DMS53 (cell line): ENCODE measurements at places on chromosomes 3 and 15.

GRCh38 chr15:99092554-99093172 lies 12.2 kb upstream of the SYNM start:
- no peak for DNase-seq

DNA sequence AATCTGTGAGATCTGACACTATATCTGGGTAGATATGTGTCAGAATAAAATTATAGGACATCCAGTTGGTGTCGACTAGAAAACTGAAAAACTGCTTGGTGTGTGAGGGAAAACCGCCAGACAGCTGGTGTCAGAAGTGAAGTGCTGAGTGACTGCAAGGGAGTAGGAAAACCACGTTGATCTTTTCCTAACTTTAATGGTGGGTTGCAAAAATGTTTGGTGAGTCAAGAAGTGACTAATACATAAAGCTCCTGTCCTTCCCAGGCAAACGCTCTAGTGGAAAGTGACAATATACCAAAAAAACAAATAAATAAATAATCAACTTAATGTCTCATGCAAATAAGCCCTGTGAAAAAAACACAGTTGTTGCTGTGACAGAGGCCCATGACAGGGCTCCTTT lies 7.3 kb upstream of the CD96 start:
- no peak for DNase-seq

DNA sequence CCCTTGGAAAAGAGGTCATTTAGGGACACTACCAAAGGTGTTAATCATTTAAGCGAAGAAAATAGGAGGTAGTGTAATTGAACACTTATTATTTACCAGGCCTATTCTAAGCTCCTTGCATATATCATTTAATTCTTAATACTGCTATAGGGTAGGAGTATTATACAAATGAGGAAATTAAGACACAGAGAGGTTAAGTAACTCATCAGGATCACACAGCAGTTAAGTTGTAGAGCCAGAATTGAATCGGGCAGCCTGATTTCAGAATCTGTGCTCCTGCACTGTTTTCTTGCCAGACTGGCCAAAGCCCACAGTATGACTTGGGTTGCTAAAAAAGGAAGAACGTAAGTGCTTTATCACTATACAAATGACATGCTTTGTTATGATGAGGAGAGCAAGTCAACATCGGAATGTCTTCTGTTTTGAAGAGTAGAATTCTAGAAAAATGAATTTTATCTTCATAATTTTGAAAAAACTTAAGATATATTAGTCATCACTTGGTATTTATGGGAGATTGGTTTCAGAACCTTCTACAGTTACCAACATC lies 31.4 kb downstream of the HPS3 start:
- DNase-seq, result no peak

DNA sequence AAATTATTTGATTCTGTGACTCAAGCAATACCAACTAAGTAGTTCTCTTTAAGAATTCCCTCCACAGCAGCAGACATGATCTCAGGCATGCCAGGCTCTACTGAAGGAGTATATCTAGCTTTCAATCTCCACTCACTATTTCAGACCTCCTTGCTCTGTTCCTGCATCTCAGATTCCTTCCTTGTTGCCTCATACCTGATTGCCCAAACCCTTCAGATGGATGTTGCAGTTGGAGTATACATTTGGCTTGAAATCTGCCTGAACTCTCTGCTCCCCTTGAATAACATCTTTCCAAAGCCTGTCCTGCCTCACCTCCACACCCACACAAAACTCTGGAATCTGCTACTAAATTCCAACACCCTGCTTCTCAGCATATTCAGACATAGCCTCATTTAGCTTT lies 19.8 kb upstream of the TM4SF4 start:
- DNase-seq, result no peak

GRCh38 chr3:81695302-81695701 lies 66.1 kb downstream of the GBE1 start:
- no peak for DNase-seq

DNA sequence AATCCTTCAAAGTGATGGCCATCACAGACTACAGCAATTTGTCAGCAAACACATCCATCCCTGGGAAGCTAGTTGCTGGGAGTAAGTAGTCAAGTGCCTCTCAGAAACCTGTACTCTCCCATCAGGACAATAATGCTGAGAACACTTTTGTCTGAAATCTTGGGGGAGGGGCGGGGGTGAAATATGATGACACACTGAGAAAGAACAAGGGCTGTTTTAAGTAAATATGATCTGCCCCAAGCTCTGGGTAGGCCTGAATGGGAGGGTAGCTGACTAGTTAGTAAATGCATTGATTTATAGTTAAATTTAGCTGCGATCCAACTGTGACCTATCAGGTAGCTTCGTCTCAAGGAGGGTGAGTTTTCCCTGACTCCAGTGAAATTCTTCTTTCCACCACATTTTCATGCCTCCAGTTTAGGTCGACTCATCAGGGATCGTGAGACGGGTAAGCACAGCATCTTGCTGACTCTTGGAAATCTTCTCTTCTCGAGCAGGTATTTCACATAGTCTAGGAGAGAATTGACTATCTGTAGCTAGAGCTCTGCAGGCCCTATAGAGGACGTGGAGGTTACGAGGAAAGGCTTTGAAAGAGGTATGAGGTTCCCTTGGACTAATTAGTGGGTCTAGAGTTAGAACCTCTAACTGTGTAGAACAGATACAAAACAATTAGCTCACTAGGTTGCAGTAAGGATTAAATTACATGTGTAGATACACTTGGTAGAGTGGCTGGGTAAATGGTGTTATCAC lies 213.4 kb upstream of the SLC2A2 start:
- DNase-seq, result peak; percentile 64

DNA sequence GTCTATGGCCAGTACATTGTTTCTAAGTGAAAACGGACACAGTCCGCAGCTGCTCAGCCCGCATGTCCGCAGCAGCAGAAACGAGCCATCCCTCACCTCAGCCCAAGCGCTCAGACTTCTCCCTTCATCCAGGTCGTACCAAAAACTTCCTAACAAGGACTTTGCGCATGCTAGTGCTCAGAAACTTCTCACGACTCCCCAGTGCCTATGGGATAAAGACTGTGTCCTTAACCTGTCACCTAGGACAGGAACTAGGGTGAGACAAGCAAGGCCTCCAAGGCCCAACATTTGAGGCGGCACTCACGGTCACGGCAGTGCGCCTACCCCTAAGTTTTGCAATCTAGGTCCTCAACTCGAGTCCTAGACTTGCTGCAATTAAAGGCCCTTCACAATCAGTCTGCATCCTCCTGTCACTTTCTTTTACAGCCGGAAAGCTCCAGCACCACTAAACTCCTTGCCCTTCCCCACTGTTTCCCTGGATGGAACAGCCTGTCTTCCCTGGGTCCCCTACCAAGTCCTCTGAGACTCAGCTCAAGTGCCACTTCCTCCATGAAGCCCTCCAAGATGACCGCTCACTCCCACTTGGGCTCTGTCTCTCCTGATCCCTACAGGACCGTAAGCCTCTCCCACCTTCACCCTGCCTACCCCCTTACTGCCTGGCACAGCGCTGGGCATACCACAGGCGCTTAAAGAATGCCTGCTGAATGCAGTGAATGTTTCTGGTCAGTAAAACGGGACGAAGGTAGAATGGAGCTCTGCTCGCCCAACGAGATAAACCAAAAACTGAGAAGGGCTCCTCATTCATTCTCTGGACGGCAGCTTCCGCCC lies 1.2 kb downstream of the CLN6 start:
- DNase-seq, result peak; percentile 38

DNA sequence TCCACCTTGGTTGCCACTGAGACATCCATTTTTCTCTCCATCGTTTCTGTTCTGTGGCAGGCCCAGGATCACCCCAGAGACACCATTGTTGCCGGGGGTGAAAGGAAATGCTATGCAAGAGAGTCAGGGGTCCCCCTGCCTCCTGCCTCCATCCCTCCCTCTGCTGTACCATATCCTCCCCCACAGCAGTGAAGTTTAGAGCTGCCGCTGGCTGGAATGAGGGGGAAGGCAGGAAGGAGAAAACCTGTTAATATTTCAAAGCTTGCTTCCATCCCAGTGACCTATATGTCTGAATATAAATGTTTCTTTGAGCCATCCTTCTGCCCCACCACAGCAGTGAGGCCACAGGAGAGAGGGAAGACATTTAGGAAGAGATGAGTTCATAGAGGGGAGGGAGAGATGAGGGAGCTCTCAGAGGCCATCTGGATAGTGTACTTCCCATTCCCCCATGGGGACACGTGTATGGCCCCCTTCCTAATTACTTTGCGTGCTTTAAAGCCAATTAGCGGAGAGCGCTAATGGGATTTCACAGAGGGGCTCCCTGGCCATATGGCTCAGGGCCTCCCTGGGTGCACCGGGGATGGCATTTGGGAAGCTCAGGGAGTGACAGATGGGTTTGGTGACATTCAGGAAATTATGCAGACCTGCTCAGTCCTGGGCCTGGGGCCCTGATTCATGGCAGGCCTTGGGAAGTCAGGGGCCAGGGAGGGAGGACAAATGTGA lies 40.4 kb upstream of the CHRNB4 start:
- DNase-seq, result no peak

GRCh38 chr3:138914870-138915502 lies 32.0 kb downstream of the FOXL2 start:
- DNase-seq, result peak; percentile 85

GRCh38 chr3:20071175-20071574 lies 30.9 kb downstream of the KAT2B start:
- DNase-seq, result no peak

- DNase-seq, result no peak
These were observed 236.4 kb downstream of the THRB start for GRCh38 chr3:24258260-24258659.

GRCh38 chr3:178193846-178194245 lies 342.4 kb upstream of the KCNMB2 start:
- DNase-seq, result no peak

- no peak for DNase-seq
These were observed 82.6 kb upstream of the SMAD3 start for GRCh38 chr15:66982816-66983215.

DNA sequence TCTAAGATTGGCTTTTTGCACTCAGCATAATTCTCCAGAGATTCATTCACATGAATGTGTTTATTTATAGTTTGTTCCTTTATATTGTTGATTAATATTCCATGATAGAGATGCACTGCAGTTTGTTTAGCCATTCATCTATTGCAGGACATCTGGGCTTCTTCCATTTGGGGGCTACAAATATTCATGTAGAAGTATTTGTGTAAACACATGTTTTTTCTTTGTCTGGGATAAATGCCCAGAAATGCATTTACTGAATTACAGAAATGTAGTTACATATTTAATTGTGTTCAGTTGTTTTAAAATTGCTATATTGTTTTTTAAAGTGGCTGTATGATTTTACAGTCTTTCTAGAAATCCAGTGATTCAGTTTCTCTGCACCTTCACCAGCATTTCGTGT lies 635.0 kb downstream of the ZIC1 start:
- no peak for DNase-seq

DNA sequence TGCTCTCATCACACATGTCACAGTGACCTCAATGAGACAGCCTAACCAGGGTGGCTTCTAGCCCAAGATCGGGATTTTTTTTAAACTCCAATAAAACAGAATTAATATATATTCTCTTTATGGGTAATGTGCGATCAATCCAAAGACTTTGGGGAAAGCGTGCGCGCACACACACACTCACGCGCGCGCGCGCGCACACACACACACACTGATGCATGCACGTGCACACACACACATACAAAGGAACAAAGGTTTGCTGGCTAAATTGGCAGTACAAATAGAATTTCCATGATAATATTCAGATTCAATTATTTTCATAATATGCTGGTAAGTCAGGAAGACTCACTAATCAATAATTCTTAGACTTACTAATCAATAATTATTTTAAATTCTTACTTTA lies 19.3 kb downstream of the IL17RD start:
- no peak for DNase-seq

GRCh38 chr15:67578020-67578600 lies 35.6 kb downstream of the MAP2K5 start:
- no peak for DNase-seq

GRCh38 chr15:58182460-58183163 lies 44.4 kb downstream of the AQP9 start:
- DNase-seq, result peak; percentile 59

DNA sequence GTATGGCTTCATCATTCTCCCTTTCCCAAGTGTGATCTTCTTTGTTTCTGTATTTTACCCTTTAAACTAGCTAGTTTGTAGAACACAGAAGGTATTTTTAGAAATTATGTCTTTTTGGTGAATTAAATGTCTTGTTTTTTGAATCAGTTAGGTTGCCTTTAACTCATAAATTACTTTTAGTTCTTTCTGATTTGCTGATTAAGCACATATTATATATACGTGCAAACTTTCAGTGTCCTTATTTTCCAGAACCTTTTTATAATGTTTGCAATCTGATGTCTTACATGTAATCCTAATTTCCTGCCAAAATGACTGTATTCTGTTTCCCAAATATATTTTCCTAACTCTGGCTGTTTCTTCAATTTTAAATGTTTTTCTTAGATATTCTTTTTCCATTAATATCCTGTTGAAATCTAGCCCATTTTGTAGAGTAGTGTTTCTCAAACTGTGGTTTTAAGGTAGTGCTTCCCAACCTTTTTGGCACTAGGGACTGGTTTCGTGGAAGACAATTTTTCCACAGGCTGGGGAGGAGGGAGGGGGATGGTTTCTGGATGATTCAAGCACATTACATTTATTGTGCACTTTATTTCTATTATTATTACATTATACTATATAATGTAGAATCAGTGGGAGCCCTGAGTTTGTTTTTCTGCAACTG lies 51.8 kb downstream of the CHD2 start:
- DNase-seq, result no peak

DNA sequence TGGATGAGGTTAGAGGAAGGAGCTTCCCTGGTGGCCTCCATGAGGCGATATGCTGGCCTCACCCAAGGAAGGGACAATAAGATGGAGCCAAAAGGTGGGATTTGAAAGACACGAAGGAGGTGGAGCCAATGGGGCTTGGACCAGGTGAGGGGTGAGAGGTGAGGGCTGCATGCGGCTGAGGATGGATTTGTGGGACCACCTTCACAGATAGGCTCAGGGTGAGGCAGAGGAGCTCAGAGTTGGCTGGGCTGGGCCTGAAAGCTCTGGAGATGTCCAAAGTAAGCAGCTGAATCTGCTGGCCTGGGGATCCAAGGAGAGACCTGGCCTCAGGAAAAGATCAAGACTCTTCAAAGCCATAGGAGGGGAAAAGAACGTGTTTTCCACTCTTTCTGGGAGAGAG lies 49.8 kb downstream of the EXOG start:
- DNase-seq, result no peak

- no peak for DNase-seq
These were observed 199.1 kb upstream of the AZI2 start for GRCh38 chr3:28547677-28548076.

DNA sequence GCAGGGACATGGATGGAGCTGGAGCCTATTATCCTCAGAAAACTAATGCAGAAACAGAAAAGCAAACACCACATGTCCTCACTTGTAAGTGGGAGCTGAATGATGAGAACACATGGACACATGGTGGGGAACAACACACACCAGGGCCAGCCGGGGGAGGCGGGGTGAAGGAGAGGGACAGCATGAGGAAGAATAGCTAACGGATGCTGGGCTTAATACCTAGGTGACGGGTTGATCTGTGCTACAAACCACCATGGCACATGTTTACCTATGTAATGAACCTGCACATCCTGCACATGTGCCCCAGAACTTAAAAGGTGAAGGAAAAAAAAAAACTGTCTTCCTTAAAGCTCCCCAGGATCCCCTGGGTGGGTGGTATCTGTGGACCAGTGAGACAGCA lies 87.1 kb downstream of the ADAMTS17 start:
- no peak for DNase-seq
